ENCODE measurements at places on chromosomes 2 and 18.

GRCh38 chr2:118576109-118576855, 271.2 kb downstream of the EN1 start:
- DNase-seq = no peak
- H3K27me3 ChIP-seq = no peaks in the 10 kb centered on the region
- H3K36me3 ChIP-seq = no peaks in the 10 kb centered on the region
- H3K4me1 ChIP-seq = no peaks in the 10 kb centered on the region
- H3K4me3 ChIP-seq = no peak overlapping the region
- H3K27ac ChIP-seq = no peak overlapping the region

DNA sequence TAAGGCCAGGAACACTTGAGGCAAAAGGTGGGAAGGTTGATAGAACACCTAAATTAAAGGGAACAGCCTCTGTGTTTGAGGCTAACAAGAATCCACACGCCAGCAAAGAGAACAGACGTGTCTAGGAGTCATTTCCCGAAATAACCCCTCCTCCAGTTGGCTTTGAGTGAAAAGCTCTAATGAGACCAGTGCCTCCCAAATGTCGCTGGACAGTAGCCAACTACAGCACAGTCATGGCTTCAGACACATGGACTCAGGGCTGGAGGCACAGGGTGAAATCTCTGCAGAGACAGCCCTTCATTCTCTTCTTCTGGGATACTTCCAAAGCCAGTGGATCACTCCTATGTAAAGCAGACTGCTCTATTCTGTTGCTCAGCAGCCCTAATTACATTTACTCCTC, 49.6 kb downstream of the SOWAHC start:
- H3K4me3 ChIP-seq = no peak overlapping the region
- H3K4me1 ChIP-seq = no peaks in the 10 kb centered on the region
- no peaks in the 10 kb centered on the region for H3K36me3 ChIP-seq

DNA sequence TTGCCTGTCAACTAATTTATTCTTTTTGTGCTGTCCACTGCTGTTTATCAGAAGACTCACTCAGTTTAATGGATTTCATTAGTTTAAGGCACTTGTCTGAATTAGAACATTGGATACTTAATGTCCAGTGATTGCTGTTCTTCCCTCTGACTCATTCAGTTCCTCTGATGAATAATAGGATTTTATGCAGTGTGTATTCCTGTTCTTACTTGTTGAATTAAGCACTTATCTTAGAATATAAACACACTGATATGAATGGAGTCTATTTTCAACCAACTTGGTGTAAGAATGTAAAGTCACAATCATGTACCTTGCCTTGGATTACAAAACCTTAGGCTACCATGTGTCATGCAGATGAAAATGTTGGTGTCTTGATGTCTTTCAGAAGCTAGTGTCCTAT, 87.0 kb upstream of the PROKR1 start:
- H3K4me1 ChIP-seq = no peaks in the 10 kb centered on the region
- H3K36me3 ChIP-seq = no peaks in the 10 kb centered on the region
- no peak overlapping the region for H3K4me3 ChIP-seq
- no peaks in the 10 kb centered on the region for H3K27me3 ChIP-seq

- no peaks in the 10 kb centered on the region for H3K36me3 ChIP-seq
- H3K27ac ChIP-seq = no peak overlapping the region
- no peak overlapping the region for H3K4me3 ChIP-seq
- no peaks in the 10 kb centered on the region for H3K27me3 ChIP-seq
- no peak for DNase-seq
Measured at GRCh38 chr2:204407204-204408014, 137.9 kb upstream of the PARD3B start.

- H3K4me1 ChIP-seq = peaks cover 14% of the 10 kb centered on the region
- H3K27me3 ChIP-seq = peaks cover 16% of the 10 kb centered on the region
- no peak overlapping the region for H3K27ac ChIP-seq
- no peaks in the 10 kb centered on the region for H3K36me3 ChIP-seq
- DNase-seq = peak; percentile 18
- no peak overlapping the region for H3K4me3 ChIP-seq
Measured at GRCh38 chr2:95343429-95344214, 46.5 kb downstream of the KCNIP3 start.

DNA sequence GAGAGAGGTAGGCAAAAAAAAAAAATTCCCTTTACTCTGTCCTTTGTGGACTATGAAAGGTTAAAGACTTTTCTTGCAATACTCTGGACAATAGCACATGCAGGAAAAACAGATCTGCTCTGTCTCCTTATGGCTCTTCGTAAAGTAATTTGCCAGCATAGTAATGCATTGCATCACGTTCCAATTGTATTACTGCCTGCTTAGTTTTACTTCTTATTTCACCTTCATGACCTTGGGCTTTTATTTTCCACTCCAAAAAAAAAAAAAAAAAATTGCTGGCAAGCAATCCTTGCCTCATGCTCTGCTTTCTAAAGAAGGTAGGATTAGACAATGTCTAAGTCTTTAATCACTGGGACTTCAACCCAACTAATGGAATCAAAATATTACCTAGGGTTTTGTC, 1802.7 kb downstream of the SUCLG1 start:
- no peaks in the 10 kb centered on the region for H3K4me1 ChIP-seq
- no peak overlapping the region for H3K27ac ChIP-seq
- no peaks in the 10 kb centered on the region for H3K27me3 ChIP-seq
- DNase-seq = no peak

- peaks cover 3% of the 10 kb centered on the region for H3K4me1 ChIP-seq
- no peak overlapping the region for H3K27ac ChIP-seq
- no peak overlapping the region for H3K4me3 ChIP-seq
- H3K36me3 ChIP-seq = peaks cover 4% of the 10 kb centered on the region
Measured at GRCh38 chr2:64086347-64087082, 57.7 kb downstream of the PELI1 start.

GRCh38 chr2:19751631-19752030, 150.2 kb downstream of the TTC32 start:
- H3K4me1 ChIP-seq = no peaks in the 10 kb centered on the region
- no peaks in the 10 kb centered on the region for H3K27me3 ChIP-seq
- no peak overlapping the region for H3K4me3 ChIP-seq
- no peak overlapping the region for H3K27ac ChIP-seq
- no peak for DNase-seq

GRCh38 chr2:206154197-206154596, 5.0 kb downstream of the NDUFS1 start:
- H3K36me3 ChIP-seq = no peaks in the 10 kb centered on the region
- no peak overlapping the region for H3K4me3 ChIP-seq
- no peaks in the 10 kb centered on the region for H3K27me3 ChIP-seq
- H3K27ac ChIP-seq = no peak overlapping the region
- DNase-seq = no peak

- no peak for DNase-seq
- no peaks in the 10 kb centered on the region for H3K4me1 ChIP-seq
Measured at GRCh38 chr2:128568106-128568505, 249.4 kb upstream of the HS6ST1 start.

- no peaks in the 10 kb centered on the region for H3K27me3 ChIP-seq
- no peak for DNase-seq
- no peaks in the 10 kb centered on the region for H3K4me1 ChIP-seq
- no peak overlapping the region for H3K27ac ChIP-seq
- no peaks in the 10 kb centered on the region for H3K36me3 ChIP-seq
Measured at GRCh38 chr2:49129034-49129433, 25.3 kb downstream of the FSHR start.

DNA sequence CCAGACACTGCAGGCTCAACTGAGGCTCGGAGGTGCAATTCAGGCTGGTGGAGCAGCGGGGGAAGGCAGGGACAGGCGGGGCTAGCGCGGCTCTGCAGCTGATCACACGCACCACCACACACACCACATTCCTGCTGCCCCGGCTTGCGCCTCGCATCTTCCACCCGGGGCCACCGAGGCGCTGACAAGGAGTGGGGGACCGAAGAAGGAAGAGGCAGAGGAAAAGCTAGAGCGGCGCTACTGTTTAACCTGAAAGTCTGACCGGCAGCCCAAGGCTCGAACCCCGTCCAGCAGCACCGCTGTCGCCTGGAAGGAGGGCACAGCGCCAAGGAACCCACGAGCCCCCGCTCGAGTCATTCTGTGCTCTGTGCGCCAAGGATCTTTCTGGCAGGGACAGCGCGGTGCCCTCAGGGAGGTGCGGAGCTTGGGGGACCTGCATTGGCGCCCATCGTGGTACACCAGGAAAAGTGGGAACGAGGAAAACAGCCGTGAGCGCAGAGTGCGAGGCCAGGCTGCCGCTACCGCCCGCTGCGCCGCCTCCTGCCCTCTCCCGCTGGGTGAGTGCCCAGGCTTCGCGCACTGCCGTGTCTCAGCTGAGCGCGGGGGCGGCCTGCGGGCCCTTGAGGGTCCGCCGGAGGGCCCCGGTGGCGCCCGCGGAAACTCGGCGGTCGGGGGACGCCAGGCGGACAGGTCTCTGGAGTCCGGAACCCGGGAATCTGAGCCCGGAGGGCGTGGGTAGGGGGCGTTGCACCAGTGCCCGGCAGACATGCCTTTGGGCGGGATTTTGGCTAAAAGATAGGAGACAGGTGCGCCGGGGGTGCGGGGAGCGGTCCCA, 860 bp upstream of the KCNJ3 start:
- H3K27me3 ChIP-seq = peaks cover 2% of the 10 kb centered on the region
- peak overlapping the region; percentile 33 for H3K4me3 ChIP-seq
- peaks cover 23% of the 10 kb centered on the region for H3K4me1 ChIP-seq
- H3K36me3 ChIP-seq = no peaks in the 10 kb centered on the region
- peak; percentile 78 for DNase-seq
- no peak overlapping the region for H3K27ac ChIP-seq

GRCh38 chr2:1618191-1618961, 125.9 kb downstream of the PXDN start:
- no peaks in the 10 kb centered on the region for H3K4me1 ChIP-seq
- no peak for DNase-seq
- H3K36me3 ChIP-seq = no peaks in the 10 kb centered on the region
- H3K27ac ChIP-seq = no peak overlapping the region

- H3K36me3 ChIP-seq = no peaks in the 10 kb centered on the region
- H3K4me1 ChIP-seq = peaks cover 11% of the 10 kb centered on the region
- no peaks in the 10 kb centered on the region for H3K27me3 ChIP-seq
- no peak overlapping the region for H3K27ac ChIP-seq
- H3K4me3 ChIP-seq = no peak overlapping the region
Measured at GRCh38 chr18:24989760-24990593, 362.0 kb downstream of the ZNF521 start.

DNA sequence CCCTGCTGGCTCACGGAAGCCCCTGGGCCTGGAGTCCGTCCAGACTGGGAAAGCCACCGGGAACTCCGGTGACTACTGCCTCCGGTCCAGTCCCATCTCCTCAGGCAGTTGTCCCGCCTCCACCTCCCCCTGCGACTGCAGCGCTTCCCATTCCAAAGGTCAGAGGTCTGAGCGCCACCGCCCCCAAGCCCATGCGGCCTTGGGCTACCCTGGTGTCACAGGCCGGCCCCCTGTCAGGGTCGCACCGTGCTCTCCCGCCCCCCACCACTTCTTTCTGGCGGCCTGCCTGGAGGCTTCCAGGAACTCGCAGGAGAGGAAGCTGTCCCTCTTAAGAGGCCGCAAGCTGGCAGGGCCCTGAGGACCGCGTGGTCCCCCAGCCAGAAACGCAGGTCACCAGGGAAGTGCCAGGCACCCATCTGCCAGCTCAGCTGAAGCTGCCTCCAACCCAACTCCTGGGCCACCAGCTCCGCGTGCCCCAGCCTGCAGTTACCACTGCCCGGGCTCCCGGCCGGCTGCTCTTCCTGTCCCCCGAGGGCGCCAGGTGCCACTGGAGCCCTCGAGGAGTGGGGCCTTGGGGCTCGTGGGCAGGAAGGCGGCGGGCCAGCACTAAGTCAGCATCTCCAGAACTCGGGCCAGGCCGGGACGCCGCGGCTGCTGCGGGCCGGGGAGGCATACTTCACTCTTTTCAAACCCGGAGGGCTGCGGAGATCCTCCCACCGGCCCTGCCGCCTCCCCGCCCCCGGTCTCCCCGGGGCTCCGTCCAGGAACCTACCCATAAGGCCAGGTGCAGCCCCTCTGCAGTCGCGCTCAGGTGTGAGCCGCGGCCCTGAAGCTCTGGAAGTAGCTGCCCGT, 83.3 kb upstream of the POMC start:
- peak; percentile 54 for DNase-seq
- H3K27ac ChIP-seq = peak overlapping the region; percentile 68
- peaks cover 14% of the 10 kb centered on the region for H3K36me3 ChIP-seq
- no peaks in the 10 kb centered on the region for H3K27me3 ChIP-seq
- H3K4me3 ChIP-seq = peak overlapping the region; percentile 67
- H3K4me1 ChIP-seq = peaks cover 17% of the 10 kb centered on the region

- H3K27me3 ChIP-seq = no peaks in the 10 kb centered on the region
- no peak for DNase-seq
- H3K27ac ChIP-seq = no peak overlapping the region
Measured at GRCh38 chr2:55236992-55237543, 4.6 kb downstream of the RPS27A start.

DNA sequence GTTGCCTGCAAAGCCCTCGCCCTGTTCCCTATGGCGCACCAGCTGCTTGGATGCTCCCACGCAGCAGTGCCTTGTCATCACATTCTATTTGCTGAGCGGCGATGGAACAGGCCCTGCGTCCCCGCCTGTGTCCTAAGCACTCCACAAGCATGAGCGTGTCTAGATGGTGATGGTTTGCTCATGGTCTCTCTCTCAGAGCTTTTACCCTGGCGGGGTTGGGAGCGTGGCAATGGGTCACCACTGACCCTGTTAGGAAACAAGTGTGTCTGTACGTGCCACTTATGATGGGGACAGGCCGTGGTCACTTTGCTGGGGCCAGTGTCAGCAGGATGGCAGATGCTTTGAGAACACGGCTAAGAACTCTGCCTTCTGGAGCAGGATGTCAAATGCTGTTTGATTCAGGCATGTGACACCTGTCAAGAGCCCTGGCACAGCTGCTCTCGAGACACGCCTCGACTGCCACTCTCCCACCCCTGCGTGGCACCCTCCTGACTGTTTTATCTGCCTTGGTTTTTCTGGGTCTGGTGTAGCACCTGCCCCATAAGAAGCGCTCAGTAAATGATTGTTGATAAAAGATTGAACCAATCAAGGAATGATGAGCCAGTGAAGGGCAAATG, 44.2 kb downstream of the RRM2 start:
- H3K4me1 ChIP-seq = no peaks in the 10 kb centered on the region
- no peaks in the 10 kb centered on the region for H3K36me3 ChIP-seq
- no peak overlapping the region for H3K4me3 ChIP-seq
- no peak overlapping the region for H3K27ac ChIP-seq
- no peak for DNase-seq

GRCh38 chr2:160934991-160935390, 225.2 kb upstream of the TANK start:
- H3K4me1 ChIP-seq = no peaks in the 10 kb centered on the region
- no peak overlapping the region for H3K4me3 ChIP-seq
- H3K27me3 ChIP-seq = no peaks in the 10 kb centered on the region
- no peak for DNase-seq

- no peak within 1 kb of the TSS for H3K4me3 ChIP-seq
- H3K36me3 ChIP-seq = no peaks in the 10 kb centered on the region
- peaks cover 8% of the 10 kb centered on the region for H3K4me1 ChIP-seq
- H3K27me3 ChIP-seq = peaks cover 17% of the 10 kb centered on the region
Measured at GRCh38 chr2:206642075-206643025, at the start of gene FAM237A. FAM237A (plus strand) TSS chr2:206642487; CDS start chr2:206644237, 1,750 bp downstream.

GRCh38 chr2:237209885-237210284, 124.2 kb downstream of the COPS8 start:
- H3K36me3 ChIP-seq = no peaks in the 10 kb centered on the region
- no peak overlapping the region for H3K4me3 ChIP-seq
- H3K27ac ChIP-seq = no peak overlapping the region
- peaks cover 4% of the 10 kb centered on the region for H3K4me1 ChIP-seq
- H3K27me3 ChIP-seq = no peaks in the 10 kb centered on the region

- no peaks in the 10 kb centered on the region for H3K27me3 ChIP-seq
- no peak for DNase-seq
- H3K27ac ChIP-seq = no peak overlapping the region
- no peak overlapping the region for H3K4me3 ChIP-seq
- H3K4me1 ChIP-seq = no peaks in the 10 kb centered on the region
- peaks cover 22% of the 10 kb centered on the region for H3K36me3 ChIP-seq
Measured at GRCh38 chr18:13760047-13760446, 33.6 kb downstream of the RNMT start.

GRCh38 chr2:180618570-180618969, 361.8 kb upstream of the UBE2E3 start:
- DNase-seq = no peak
- no peaks in the 10 kb centered on the region for H3K4me1 ChIP-seq
- no peaks in the 10 kb centered on the region for H3K36me3 ChIP-seq
- no peak overlapping the region for H3K4me3 ChIP-seq
- no peak overlapping the region for H3K27ac ChIP-seq
- no peaks in the 10 kb centered on the region for H3K27me3 ChIP-seq

All from upper lobe of left lung (tissue), 6 donors.